Smooth muscle cell of the umbilical artery (primary cell): ENCODE measurements at places on chromosomes 11 and 22. TPM values are rescaled to one million over a fixed set of nuclear protein-coding genes. Genes with fewer than 3 reads are reported as not detected.

Gene TEX12
- total RNA-seq = 0.30 and 0.46 TPM in 2 replicates

Gene VWCE
- 1.6 and 1.8 TPM in 2 replicates for total RNA-seq

Gene MOV10L1
- total RNA-seq = 2.1 and 14.8 TPM in 2 replicates

Gene SCUBE1
- not detected in 2 replicates for total RNA-seq

Gene TRIM51
- total RNA-seq = not detected in 2 replicates

Gene NEAT1
- total RNA-seq = 241 and 258 TPM in 2 replicates

Gene FOLR2
- total RNA-seq = not detected in 2 replicates

Gene SAA4
- total RNA-seq = not detected in 2 replicates

Gene OR4D5
- total RNA-seq = not detected in 2 replicates

Gene HIPK3
- 64.1 and 114 TPM in 2 replicates for total RNA-seq

Gene SH3BP1
- 46.5 and 47.5 TPM in 2 replicates for total RNA-seq

Gene CRYAB
- total RNA-seq = 3.0 and 6.0 TPM in 2 replicates

Gene KCNA4
- total RNA-seq = not detected in 2 replicates

Gene GP1BB
- 1.8 and 2.1 TPM in 2 replicates for total RNA-seq

Gene SLC22A8
- not detected in 2 replicates for total RNA-seq

Gene BIK
- not detected in 2 replicates for total RNA-seq

Gene SOX6
- total RNA-seq = 1.2 and 2.2 TPM in 2 replicates

Gene MS4A3
- total RNA-seq = not detected in 2 replicates

Gene TMEM121B
- under 0.01 and 0.09 TPM in 2 replicates for total RNA-seq

Gene SCGB1A1
- not detected in 2 replicates for total RNA-seq
